ENCODE measurements at places on chromosomes 12 and 14.

- no peak for DNase-seq
Measured at GRCh38 chr12:75888874-75889613, 142.5 kb downstream of the PHLDA1 start.

- DNase-seq = no peak
Measured at GRCh38 chr12:48002414-48002730, 1.9 kb downstream of the COL2A1 start.

DNA sequence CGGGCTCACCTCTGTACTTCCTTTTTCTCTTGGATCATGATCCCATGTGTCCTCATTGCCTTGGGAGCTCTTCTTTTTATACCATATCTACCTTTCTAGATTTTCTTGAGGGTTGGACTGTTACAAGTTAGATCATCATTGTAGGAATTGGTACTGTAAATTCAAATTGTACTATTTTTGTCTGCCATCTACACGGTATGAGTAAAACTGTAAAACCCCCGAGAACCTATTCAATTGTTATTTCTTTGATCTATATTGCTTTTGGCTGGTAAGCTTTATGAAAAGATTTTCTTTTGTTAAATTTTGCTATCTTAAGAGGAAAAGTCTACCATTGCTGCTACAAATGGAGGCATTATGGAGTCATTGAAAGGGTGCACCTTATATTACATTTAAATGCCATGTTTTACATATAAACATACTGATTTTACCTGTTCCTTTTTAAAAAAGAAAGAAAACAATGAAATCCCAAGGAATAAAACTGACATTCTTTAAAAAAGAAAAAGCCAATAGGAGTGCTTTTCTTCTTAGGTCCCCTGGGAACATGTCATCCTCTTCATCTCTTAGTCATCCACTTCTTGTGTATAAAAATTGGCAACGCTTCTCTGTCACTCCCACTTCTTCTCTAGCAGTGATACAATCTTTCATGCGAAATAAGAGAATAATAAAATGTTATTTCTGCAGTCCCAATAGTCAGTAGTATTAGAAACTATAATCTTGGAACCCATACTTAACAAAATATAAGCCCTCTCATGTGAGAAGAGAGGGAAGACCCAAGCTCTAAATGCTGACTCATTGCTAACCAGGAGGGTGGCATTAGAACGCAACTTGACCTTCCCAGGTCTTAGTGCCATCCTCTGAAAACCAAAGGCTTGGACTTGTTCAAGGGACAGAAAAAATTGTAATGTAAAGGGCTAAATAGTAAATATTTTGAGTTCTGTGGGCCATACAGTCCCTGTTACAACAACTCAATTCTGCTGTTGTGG, 20.4 kb downstream of the RGS6 start:
- DNase-seq = no peak

- DNase-seq = no peak
Measured at GRCh38 chr12:21666722-21667121, 9.1 kb upstream of the LDHB start.

DNA sequence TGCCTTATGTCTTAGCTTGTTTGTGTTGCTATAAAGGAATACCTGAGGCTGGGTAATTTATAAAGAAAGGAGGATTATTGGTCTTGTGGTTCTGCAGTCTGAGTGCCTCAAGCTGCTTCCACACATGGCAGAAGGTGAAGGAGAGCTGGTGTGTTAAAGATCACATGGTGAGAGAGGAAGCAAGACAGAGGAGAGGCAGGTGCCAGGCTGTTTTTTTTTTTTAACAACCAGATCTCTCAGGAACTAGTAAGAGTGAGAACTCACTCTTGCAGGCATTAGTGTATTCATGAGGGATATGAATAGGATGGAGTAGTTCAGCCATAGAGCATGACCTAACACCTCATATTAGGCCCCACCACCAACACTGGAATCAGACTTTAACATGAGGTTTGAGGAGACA, 123.4 kb downstream of the CMAS start:
- DNase-seq = no peak

DNA sequence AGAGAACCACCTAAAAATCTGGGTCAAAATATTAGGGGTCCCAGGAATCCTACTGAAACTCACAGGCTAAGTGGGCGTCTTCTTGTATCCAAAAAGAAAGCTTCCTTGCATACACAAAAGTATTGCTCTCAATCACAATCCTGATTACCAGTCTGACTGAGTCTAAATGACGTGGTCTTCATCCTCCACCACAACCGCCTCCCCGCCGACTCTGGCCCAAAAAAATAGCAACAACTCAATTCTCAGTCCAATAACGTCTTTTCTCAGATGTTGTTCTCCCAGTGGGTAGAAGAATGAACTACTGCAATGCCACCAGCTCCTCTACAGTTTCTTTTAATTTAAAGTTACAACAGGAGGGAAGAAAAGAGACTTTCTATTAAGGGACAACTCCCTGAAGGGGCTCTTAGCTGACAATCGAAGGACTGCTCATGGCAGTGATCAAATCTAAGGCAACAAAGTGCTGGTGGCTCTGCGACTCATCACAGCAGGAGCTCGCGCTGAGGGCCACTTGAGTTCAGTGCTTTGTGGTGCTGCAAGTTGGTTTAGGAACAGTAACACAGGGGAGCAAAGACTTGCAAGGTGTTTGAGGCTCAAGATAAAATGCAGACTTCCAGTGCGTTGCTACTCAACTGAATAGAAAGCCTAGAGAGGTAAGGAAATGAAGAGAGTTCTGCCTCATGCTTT, 394.1 kb downstream of the BCAT1 start:
- DNase-seq = no peak

GRCh38 chr12:93087840-93088610, 158.9 kb upstream of the EEA1 start:
- no peak for DNase-seq

GRCh38 chr12:71354871-71355270, 84.7 kb upstream of the LGR5 start:
- DNase-seq = no peak

DNA sequence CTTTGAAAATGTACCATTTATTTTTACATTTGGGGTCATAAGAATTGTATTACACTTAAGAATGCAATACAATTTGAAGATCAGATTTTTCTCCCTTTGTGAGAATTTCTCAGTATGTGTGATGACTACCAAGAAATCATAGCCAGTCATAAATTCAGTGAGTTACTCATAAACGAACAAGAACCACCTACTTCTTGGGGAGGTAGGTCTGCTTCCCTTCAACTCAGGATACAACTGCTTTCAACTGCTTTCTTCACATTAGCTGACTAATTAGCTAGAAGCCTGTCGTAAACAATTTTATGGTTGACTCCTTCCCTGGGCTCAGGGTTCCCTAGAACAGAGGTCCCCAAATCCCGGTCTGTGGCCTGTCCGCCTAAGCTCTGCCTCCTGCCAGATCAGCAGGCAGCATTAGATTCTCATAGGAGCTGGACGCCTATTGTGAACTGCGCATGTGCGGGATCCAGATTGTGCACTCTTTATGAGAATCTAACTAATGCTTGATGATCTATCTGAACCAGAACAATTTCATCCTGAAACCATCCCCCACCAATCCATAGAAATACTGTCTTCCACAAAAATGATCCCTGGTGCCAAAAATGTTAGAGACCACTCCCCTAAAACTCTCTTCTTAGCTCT, 3.7 kb downstream of the ANG start:
- no peak for DNase-seq

GRCh38 chr14:23009483-23009938, 432 bp downstream of the C14orf93 start:
- no peak for DNase-seq

- no peak for DNase-seq
Measured at GRCh38 chr12:47014474-47014873, 64.9 kb upstream of the PCED1B start.

GRCh38 chr12:49195736-49196135, 6.9 kb upstream of the TUBA1A start:
- peak; percentile 56 for DNase-seq

All from inflammatory macrophage treated with lipopolysaccharide for 1 hour (primary cell).